T-cell (primary cell): ENCODE measurements at places on chromosomes 1 and 21. TPM values are rescaled to one million over a fixed set of nuclear protein-coding genes. Genes with fewer than 3 reads are reported as not detected.

The PCP4L1 gene
- not detected for total RNA-seq

The TMEM82 gene
- not detected for total RNA-seq

The FAM151A gene
- not detected for total RNA-seq

The MPL gene
- not detected for total RNA-seq

The SH3D21 gene
- total RNA-seq, result 2.2 TPM

The LRRC53 gene
- total RNA-seq, result not detected

The RXFP4 gene
- not detected for total RNA-seq

The KLF18 gene
- total RNA-seq, result not detected

The DUSP10 gene
- 6.0 TPM for total RNA-seq

The PRMT2 gene
- 196 TPM for total RNA-seq

The SH2D1B gene
- total RNA-seq, result 0.66 TPM

The CHI3L1 gene
- total RNA-seq, result not detected

The TEX38 gene
- not detected for total RNA-seq

The PLPP3 gene
- total RNA-seq, result not detected

The TTC22 gene
- total RNA-seq, result 8.4 TPM

The KIF14 gene
- total RNA-seq, result 0.19 TPM

The CADM3 gene
- not detected for total RNA-seq

The OR2L5 gene
- total RNA-seq, result 0.09 TPM

The KRTAP21-2 gene
- total RNA-seq, result not detected

The IVL gene
- not detected for total RNA-seq

The LCE1A gene
- not detected for total RNA-seq

The CD164L2 gene
- total RNA-seq, result not detected

The GBP7 gene
- 0.35 TPM for total RNA-seq

The AMY2B gene
- total RNA-seq, result 42.2 TPM
